Heart right ventricle (tissue), 16 donors: ENCODE measurements at places on chromosomes 1 and 21. TPM values are rescaled to one million over a fixed set of nuclear protein-coding genes. Genes with fewer than 3 reads are reported as not detected.
A peak's percentile ranks its signal among the peaks of the same experiment; 100 is the strongest.

IQCC gene
- polyA plus RNA-seq: 2.0 TPM

POTED gene
- not detected for polyA plus RNA-seq

DNA sequence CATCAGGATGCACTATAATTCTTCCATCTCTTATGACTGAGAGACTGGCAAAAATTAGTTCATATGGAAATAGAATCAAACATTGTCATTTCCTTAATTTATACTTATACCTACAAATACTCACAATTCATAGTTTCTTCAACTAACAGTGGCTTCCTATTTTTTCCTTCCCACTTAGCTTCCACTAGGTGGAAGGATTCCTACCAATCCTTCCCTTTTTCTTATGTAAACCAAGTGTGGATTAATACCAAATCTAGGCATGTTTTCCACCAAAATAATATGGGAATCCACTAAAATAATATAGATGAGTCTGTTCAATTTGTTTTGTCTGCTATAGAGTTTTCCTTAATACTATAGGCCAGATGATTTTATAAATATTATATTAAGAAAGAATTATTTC is 1537.1 kb downstream of the PLA2G4A start:
- no peak for DNase-seq

DNA sequence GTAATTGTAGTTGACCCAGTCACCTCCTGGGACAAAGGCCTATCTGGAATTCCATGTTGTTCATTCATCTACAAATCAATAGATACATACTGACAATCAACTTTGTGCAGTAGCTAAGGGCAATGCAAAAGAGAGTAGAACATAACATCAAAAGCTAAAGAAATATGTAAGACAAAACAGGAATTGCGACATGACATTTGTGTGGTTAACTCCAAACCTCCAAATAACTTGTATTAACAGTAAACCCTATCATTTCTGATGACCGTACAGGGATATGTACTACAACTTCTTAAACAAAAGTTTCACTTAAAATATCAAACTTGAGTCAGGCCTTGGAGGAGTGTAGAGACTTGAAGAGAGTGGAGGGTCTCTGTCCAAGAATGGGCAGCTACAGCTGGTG is 317.6 kb downstream of the SPATA17 start:
- DNase-seq: no peak

DNA sequence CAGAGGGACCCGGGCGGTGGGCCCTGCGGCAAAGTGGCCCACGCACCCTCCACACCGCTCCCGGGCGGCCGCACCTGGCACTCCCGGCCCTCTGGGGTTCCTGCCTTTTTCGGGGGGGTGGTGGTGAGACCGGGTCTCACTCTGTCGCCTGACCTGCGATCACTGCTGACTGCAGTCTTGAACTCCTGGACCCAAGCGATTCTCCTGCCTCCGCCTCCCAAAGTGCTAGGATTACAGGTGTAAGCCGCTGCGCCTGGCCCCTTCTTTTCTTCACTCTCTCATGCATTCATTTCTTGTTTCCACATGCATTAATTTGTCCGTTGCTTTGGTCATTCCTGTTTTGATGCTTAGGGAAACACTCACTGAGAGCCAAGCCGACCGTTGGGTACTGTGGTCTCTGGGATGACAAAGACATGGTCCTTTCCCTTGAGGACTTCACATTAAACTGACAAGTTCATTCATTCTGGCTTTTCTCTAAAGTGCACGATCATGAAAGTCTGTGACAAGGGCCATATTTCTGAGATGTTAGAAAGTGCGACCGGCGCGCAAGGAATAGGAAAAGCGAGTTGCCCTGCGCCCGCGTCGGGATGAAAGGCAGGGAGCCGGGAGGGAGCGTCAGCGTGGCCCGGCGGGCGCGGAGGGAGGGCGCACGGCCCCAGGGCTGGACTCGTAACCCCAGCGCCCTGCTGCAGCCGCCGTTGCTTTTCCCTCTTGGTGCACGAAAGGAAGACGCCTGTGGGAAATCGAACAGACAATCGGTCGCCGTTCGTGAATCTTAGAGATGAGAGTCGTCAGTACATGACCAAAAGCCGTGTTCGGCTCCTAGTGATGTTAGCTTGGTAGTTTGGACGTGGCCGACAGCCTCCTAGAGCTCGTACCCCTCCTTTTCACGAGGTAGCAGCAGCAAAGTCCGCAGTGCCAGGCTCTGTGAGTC is 1.0 kb upstream of the MCOLN2 start:
- no peak for DNase-seq

GRCh38 chr1:1215080-1215676 is 1.2 kb upstream of the TNFRSF4 start:
- no peak for DNase-seq

GRCh38 chr1:113734357-113735055 is 24.8 kb downstream of the PHTF1 start:
- DNase-seq: no peak

DNA sequence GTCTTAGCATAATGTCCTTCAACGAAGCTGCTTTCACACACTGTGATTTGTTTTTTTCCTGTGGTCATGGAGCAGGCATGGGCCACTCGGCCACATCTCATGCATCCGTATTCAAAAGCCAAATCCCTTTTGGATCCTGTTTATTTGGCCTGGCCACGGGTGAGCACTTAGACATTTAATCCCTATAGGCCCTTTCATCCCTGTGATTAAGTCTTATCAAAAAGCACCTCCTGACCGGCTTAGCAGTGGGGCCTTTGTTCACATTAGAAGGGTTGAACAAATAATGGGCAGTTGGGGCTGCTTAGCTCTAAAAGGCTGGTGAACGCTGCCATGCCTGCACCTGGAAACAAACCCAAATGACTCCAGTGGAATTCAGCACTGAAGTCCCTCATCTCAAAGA is 2.0 kb downstream of the KCNE2 start:
- DNase-seq: no peak

PTPN14 gene
- 5.0 TPM for polyA plus RNA-seq

DNA sequence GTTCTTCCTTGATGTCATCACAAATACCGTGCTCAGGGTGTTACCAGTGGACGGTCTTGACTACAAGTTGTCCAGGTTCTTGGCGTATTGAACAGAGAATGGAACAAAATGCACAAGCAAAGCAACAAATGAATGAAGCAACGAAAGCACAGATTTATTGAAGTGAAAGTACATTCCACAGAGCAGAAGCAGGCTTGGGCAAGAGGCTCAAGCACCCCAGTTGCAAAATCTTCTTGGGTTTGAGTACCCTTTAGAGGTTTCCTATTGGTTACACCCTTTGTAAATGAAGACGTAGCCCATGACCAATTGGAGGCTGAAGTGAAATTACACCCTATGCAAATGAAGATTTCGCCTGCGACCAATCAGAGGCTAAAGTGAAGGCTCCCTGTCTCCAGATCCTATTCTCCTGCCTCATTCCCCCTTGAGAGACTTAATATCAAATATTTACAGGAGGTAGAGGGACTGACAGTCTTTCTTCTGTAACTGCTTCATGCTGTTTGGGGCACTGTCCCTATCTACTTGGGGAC is 38.3 kb downstream of the YY1AP1 start:
- no peak for DNase-seq

CACNA1S gene
- polyA plus RNA-seq: under 0.01 TPM

DNA sequence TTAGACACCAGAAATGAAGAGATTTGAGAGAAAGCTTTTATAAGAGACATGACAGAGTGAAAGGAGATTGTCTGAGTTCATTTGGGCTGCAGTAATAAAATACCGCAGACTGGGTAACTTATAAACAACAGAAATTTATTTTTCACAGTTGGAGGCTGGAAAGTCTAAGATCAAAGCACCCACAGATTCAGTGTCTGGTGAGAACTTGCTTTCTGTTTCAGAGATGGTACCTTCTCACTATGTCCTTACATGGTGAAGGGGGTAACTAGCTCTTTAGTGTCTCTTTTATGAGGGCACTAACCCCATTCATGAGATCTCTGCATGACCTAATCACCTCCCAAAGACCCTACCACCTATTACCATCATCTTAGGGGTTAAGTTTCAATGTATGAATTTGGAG is 30.9 kb upstream of the FCRL4 start:
- no peak for DNase-seq

- no peak for DNase-seq
Measured at GRCh38 chr1:157177733-157178394, 39.7 kb upstream of the ETV3 start.

- no peak for DNase-seq
Measured at GRCh38 chr1:13830616-13831280, 130.8 kb downstream of the PRDM2 start.

DNA sequence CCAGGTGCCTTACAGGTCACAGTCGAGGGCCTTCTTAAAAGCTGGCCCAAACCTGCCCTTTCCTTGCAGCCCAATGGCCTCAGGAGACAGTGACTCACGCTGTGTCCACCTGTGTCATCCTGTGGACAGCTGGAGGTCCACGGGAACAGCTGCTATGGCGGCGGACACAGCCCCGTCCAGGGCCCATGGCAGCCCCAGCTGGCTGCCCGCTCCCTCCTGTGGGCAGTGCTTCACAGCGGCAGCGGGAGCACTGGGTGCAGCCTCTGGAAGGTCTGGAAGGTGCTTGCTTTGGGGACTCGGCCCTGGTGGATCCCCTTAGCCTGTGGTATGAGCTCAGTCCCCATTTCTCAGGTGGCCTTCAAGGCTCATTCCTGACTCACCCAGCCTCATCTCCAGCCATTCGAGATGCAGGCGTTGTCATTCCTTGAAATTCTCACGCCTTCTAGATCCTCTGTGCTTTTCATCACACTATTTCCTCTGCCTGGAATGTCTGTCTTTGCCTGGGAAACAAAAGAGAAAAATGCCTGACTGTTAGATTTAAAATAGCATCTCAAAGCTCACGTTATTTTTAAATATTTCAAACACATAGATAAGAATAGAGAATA is 86.8 kb downstream of the KIF26B start:
- no peak for DNase-seq

MROH7 gene
- 3.4 TPM for polyA plus RNA-seq

GRCh38 chr1:156410740-156411139 is 41.7 kb downstream of the RHBG start:
- DNase-seq: no peak

- no peak for DNase-seq
Measured at GRCh38 chr21:38455403-38455802, 42.9 kb downstream of the ERG start.

- peak; percentile 28 for DNase-seq
Measured at GRCh38 chr1:164950541-164950986, 391.6 kb downstream of the PBX1 start.

DNA sequence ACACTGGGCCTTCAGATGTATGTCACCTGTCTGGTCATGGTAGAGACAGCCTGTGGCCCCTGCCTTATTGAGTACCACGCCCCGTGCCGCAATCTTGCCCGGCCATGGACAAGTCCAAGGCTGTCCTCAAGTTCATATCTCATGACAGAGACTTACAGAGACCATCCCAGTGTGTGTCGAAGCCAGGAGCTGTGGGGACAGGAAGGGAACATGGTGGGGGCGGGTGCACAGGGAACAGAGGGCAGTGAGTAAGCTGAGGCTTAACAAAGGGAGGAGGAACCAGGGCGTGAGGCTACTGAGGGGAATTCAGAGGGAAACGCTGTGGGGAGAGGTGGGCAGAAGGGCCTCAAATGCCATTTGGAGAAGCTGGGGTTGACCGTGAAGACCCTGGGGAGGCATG is 75.8 kb downstream of the ALPL start:
- DNase-seq: no peak

L1TD1 gene
- polyA plus RNA-seq: not detected

OR2T35 gene
- polyA plus RNA-seq: not detected

DNA sequence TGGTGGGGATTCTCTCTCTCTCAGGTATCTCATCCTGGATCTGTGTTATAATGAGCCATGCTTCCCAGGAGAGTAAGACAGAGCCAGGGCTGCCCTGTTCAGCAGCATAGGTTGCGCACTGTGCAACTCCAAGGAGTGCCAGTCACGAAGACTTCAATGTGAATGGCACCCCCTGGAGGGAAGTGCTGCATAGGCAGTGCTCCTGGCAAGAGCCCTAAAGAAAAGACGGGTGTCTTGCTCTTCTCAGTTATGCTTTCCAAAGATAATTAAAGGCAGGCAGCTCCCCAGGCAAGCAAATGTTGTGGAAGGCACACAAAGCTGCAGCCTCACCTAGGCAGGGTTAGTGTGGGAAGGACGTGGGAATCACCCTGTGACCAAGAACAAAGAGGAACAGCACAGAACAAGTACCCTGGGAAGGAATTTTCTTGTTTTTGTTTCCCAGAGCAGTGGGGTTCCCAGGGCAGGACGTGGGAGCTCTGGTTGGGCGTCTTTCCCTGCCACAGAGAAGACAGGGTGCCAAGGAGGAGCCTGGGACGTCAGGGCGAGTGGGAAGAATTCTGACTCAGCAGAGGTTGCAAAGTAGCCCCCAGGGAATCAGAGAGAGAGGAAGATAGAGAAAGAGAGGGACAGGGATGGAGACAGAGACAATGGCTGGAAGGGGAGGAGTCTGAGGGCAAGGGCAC is 120.9 kb downstream of the KCNN3 start:
- no peak for DNase-seq

DNA sequence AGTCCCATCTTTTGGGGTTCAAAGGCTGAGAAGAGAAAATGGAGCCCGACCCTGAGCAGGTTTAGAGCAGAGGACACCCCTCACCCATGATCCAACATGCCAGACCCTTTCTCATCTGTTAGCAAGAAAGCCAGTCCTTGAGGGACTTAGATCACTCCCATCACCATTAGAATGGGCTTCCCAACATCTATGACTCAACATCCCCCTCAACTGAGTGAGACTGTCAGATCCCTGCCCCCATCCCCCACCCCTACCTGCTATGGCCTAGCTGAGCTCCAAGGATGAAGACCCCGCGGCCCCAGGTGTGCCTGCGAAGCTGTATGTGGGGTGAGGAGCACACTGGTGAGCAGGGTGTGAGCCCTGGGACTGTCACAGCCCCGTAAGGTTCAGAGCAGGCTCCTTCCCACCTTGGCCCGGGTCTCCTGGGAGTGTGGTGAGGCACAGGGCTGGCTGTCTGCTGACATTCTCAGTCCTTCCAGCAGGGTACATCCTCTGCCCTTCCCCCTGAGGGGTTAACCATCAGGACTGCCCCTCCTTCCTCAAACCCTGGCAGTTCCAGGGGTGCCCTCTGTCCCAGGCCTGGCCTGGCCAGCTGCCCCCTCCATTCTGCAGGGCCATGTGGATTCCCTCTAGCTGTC is 21.4 kb upstream of the BLACAT1 start:
- no peak for DNase-seq
